HS-5 (cell line): ENCODE measurements at places on chromosomes 2 and 18.

- DNase-seq: no peak
Measured at GRCh38 chr2:159612255-159612901, 4.0 kb downstream of the BAZ2B start.

DNA sequence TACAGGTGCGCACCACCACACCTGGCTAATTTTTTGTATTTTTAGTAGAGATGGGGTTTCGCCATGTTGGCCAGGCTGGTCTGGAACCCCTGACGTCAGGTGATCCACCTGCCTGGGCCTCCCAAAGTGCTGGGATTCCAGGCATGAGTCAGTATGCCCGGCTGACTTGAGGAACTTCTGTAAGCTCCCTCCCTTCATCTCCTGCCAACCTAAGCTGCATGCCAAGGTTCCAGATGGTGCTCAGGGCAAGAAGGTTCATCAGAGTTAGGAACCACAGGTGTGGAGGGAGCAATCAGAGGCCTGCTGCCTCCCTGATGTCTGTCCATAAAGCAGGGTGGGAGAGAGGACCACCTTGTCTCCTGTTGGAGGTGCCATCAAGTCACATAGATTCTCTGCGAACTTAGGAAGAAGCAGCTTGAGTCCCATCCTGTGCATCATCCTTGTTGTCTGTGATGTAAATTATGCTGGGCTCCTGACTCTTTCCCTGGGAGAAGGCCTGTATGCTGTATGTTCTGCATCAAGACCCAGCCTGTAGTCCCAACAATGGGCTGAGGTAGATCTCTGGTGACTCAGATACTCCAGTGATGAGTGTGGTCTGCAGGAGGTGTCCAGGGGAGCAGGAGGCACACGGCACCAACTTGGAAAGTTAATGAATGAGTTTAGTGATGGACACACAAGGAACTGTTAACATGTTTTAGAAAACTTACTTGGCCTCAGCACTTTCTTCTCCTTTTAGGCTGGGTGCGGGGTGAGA is 53.1 kb downstream of the TMEM17 start:
- no peak for DNase-seq

DNA sequence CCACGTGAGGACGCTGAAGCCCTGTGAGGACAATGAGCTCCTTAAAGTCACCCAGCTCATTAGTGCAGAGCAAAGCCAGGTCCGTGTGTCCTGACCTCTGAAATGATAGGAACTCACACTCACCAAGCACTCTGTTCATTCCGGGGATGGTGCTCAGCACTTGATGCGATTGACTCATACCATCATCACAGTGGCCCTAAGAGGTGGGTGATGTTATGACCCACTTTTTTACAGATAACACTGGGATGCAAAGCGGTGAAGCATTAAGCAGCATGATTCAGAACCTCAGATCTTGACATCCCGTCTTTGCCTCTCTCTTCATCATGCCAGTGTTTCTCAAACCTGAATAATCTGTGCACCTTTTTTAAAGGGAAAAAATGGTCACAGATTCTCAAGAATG is 234.8 kb downstream of the ALPK2 start:
- DNase-seq: no peak

DNA sequence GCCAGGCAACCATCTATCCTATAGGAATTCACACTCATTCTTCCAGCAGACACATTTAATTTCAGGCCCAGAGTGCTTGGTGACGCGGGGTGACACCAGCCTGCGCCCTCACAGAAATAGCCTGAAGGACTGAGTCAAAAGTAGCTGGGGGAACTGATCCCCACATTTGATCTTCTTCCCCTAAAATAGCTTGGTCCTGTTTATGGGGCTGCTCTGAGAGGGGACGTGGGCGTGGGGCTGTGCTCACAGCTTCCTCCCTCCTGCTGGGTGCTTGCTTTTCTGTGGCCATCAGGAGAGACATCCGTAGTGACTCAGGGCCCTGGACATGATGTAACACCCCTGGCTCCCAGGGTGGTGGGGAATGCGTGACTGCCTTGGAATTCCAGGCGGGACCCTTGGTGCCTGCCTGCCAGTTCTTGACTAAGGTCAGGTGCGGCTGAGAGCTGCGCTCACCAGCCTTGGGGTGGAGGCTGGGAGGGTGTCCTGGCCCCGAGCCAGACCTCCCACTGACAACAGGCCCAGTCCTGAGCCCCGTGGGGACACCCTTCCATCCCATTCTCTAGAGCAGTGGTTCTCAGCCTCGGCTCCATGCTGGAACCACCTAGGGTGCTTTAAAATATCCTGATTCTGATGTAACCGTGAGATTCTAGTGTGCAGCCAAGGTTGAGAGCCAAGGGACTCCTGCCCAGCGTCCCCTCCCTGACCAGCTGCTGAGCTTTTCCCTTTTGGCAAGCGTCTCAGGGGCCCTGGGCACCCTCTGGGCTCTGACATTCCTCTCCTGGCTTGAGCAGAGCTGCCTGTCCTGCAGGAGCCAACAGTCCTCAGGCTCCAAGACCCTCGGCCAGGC is 47.4 kb upstream of the SMAD7 start:
- DNase-seq: peak; percentile 80

DNA sequence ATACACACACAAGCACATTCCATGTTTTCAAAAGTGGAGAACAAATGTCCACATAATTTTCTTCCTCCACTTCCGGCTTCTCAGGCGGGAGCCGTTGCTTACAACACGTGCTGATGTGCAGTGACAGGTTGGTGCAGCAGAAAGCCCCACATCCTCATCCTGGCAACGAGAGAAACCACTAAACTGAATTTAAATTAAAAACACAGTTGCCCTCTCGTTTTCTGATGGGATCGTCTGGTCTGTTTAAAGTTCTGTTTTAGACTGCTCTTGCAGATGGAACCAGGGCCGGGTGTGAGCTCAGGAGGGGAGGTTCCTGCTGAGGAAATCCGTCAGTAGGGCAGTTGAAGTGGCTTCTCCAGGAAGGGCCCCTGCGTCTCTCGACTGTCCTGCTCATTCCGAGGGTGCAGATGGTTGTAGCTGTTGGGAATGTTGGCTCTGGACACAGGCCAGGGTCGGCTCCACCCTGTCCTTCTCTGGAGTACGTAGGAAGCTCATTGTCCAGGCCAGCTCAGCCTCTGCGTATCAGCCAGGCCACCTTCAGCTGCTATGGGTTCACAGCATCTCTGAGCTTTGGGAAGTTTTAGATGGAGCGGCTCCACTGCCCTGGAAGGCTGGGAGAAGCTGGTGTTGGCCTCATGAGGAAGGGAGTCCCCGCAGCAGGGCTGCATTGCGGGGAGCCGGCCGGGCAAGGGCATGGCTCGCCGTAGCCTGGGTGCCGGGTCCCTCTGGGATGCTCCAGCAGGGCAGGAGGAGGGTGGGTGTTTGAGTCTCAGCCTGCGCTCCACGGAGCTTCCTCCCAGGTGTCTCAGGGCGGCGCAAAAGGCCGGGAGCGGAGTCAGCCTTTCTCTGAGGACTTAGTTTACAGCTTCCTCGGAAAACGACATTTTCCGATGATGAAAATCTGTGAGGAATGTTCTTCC is 58.3 kb downstream of the NFATC1 start:
- DNase-seq: no peak

- no peak for DNase-seq
Measured at GRCh38 chr18:58015065-58015780, 28.8 kb upstream of the NEDD4L start.

- DNase-seq: no peak
Measured at GRCh38 chr2:158402665-158403064, 53.9 kb downstream of the CCDC148 start.

GRCh38 chr18:3985664-3986063 is 469.4 kb downstream of the DLGAP1 start:
- no peak for DNase-seq

GRCh38 chr2:157363612-157364101 is 38.0 kb upstream of the ERMN start:
- DNase-seq: no peak

DNA sequence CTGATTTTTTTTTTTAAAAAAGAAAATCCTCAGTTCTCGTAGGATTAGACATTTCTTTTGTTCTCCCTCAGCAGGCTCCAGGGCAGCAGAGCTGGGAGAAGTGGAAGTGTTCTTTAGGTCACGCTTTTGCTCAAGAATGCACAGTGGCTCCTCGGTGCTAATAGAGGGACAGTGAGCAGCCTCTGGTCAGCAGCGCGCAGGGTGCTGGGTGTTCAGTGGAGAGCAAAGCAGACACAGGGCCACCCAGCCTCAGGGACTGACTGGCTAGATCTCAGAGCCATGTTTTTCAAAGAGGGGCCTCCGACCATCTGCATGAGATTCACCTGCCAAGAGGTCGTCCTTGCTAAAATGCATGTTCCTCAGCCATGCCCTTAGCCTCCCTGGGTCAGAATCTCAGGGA is 218.8 kb downstream of the HAUS1 start:
- DNase-seq: no peak

DNA sequence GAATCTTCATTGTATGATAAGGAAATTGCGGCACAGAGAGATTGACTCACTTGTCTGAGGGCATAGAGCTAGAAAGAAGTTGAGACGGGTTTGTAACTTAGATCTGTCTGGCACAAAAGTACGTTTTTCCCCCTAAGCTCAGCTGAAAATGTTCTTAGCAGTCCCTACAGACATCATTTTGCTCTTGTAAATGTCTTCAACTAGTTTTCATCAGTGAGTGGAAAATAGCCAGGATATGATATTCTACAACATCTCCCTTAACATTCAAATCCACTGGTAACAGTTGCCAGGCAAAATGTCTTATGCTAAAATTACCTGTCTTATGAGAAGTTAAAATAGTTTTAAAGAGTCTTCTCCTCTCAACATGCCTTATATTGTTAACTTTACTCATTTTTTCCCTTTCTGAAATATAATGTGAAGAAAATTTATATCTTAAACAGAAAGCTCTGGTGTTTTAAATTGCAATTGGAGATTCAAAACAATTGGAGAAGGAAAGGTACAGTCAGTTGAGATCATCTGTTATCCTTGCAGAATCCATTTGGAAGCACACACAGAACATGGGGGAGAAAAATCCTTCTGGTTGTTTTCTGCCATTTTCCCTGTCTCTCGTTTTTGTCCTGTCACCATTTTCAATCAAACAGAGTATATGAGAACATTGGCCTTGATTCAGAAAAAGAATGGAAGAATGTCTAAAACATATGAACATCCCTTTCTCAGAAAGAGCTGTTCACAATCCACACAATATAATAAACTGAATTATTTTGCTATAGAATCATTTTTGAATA is 255.0 kb downstream of the TRIB2 start:
- no peak for DNase-seq

GRCh38 chr2:233096006-233096405 is 35.9 kb downstream of the INPP5D start:
- DNase-seq: no peak

DNA sequence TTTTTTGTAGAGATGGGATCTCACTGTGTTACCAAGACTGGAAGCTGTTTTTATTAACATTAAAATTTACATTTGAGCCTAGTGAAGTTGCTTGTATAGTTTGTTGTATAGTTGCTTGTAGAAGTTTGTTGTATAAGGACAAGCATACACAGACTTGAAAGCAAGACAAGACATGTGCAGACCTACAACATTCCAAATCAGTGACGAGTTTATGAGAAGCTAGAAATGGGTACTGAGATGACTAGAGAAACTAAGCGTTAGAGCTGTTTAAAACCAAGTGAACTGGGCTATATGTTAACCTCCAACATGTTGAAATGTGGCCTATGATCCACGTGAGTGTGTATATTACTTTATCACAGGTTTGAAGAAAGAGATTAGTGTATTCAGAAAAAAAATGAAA is 39.1 kb downstream of the ABCB11 start:
- DNase-seq: no peak

DNA sequence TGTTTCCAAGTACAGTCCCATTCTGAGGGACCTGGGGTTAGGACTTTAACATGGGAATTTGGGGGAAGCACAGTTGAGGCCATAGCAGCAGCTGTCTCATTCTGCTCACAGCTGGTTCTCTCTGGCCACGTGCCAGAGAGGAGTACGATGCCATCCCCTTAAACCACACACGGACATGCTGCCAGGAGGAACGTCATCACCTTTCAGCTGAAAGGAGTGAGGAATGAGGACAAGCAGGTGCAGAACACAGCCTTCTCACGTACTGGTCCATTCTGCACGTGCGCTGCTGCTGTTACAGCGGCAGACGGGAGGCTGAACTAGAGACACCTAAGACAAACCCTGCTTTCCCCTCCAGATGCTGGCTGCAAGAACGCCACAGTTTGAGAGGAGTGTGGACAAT is 33.5 kb downstream of the ODC1 start:
- no peak for DNase-seq

DNA sequence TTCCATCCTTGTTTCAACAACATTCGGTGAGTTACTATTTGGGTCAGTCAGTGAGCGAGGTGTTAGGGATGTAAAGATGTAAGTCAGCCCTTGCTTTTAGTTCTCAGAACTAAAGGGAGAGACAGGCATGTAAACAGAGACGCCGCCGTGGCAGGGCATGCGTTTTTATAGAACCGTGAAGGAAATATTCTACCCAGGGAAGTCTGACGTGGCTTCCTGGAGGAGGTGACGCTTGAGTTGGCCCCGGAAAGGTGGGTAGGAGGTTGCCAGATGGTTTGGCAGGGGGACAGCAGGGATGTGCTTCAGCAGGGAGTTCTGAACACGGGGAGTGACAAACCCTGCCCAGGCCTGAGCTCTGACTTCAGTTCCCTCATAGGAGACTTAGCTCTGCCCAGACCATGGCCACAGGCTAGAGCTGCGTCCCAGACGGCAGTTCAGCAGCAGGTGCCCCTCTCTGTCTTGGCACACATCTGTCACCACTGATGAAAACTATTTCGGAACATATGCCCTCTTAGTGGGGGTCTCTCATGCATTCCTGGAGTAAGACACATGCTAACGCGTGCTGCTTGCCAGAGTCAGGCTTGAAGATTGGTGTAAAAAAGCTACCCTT is 23.4 kb upstream of the RPL31 start:
- no peak for DNase-seq

DNA sequence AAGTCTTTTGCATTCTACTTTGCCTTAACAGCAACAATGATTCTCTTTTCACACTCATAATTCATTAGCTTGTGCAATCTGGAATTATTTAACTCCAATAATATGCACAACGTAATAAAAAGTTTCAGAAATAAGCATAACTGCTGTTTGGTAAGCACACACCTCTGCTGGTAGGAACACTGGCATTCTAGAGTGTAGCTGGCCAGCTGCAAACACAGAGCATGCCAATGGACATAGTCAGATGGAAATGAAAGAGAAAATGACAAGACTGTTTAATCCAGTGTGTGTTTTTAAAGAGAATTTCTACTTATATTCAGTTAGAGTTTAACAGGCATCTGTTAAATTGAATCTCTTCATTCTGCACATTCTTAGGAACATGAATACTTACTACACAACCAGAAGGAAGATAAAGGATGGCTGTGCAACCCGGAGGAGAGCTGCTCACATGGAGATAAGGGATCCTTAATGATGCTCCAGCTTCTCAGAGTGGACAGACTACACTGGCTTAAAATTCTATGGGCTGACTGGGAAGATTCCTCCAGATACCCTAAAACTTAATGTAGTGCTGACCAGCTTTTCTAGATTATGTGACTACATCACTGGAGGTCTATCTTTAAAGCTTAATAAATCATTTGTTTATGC is 94.6 kb upstream of the CHAC2 start:
- DNase-seq: no peak

GRCh38 chr2:66576311-66576560 is 141.3 kb downstream of the MEIS1 start:
- DNase-seq: no peak

GRCh38 chr2:240457223-240458043 is 22.0 kb downstream of the GPC1 start:
- no peak for DNase-seq

- DNase-seq: no peak
Measured at GRCh38 chr2:176138923-176139660, 9.6 kb downstream of the HOXD8 start.

GRCh38 chr2:122001441-122001874 is 246.0 kb downstream of the TSN start:
- DNase-seq: no peak

- DNase-seq: no peak
Measured at GRCh38 chr2:108916122-108916795, 72.8 kb downstream of the EDAR start.

- peak; percentile 50 for DNase-seq
Measured at GRCh38 chr18:77067291-77068061, 65.1 kb downstream of the MBP start.
